ENCODE measurements at places on chromosomes 11 and 22.

GRCh38 chr11:76148941-76149613, 57.2 kb downstream of the WNT11 start:
- DNase-seq, result no peak

GRCh38 chr22:44938886-44939285, 70.9 kb downstream of the PHF21B start:
- DNase-seq, result no peak

DNA sequence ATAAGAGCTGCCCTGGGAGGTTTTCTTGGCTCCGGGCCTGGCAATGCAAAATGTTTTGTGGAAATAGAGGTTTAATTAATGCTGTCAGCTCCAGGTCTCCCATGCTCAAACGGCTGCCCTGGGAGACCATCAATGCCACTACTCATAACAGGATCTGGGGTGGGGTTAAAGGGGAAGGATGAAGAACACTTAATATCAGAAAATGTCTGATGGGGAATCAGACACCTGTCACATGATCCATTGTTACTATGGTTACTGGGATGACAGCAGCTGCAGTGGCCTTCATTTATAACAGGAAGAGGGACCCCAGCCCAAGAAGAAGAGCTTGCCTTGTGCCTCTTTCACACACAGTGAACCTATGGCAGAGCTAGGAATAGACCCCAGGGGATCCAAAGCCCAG, 2.2 kb upstream of the SYT13 start:
- no peak for DNase-seq

DNA sequence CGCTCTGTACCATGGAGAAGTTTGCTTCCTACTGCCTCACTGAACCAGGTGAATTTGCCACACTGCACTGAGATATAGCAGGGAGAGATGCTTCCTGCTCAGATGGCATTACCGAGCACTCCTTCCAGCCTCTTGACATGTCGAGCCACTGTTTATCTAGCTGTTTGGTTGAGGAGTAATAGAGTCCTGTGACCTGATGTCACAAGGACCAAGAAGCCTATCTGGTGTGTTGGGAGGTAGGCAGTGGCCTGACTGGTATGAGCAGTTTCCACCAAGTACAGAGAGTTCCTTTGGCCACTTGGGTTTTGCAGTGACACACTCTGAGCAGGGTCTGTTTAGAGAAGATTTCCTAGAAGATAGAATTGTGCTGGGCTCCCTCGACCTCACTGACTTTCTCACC, 5.2 kb downstream of the ACAD8 start:
- DNase-seq, result no peak
